Vagina (tissue), 2 donors: ENCODE measurements at places on chromosomes 12 and 14.
A peak's percentile ranks its signal among the peaks of the same experiment; 100 is the strongest.

DNA sequence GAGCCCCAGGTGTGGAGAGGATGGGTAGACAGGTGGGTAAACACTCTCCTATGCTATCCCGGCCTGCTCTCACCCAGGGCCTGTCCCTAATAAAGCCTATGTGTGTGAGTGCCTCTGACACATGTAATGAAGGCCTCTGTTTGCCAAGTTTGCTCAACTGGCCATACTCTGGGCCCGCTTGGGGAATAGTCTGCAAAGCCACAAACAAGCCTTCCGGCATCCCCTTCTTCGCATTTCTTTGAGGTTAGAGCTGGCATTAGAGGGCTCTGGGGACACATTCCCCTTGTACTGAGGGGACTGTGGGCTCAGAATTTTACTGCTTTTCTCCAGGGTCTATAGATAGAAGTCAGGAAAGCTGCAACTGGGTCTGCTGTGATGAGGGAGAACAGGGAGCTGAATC, 240.5 kb downstream of the C12orf75 start:
- no peaks in the 10 kb centered on the region for H3K27me3 ChIP-seq
- H3K4me1 ChIP-seq, result no peaks in the 10 kb centered on the region
- H3K36me3 ChIP-seq, result no peaks in the 10 kb centered on the region
- DNase-seq, result no peak
- no peak overlapping the region for H3K4me3 ChIP-seq

- H3K4me1 ChIP-seq, result no peaks in the 10 kb centered on the region
- H3K36me3 ChIP-seq, result no peaks in the 10 kb centered on the region
- DNase-seq, result no peak
- H3K27me3 ChIP-seq, result no peaks in the 10 kb centered on the region
These were observed 616.3 kb downstream of the LRFN5 start for GRCh38 chr14:42222924-42223471.

DNA sequence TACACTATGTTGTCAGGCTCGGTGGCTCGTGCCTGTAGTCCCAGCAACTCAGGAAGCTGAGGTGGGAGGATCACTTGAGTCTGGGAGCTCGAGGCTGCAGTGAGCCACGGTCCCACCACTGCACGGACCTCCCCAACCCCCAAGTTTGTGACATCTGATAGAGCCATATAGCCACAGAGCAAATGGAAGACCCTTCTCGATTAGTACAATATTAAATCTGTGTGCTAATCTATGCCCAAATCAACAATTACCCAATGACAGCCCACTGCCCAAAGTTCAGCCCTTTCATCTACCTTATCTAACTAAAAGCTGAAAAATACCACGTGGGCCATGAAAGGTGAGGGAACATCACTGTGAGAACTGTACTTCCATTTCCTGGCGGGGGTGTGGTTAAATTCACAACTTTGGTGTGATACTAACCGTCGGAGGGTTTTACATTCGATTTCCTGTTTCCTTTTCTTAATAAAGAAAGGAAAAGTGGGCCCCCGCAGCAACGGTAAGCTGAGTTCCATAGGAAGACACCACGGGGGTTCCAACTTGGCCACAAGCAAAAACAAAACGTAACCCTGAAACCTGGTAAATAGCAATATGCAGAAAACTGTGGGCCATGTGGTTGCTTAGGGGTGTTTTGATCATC, 31.2 kb upstream of the FOS start:
- no peaks in the 10 kb centered on the region for H3K27me3 ChIP-seq
- H3K4me3 ChIP-seq, result no peak overlapping the region
- peaks cover 3% of the 10 kb centered on the region for H3K4me1 ChIP-seq
- no peak for DNase-seq
- H3K36me3 ChIP-seq, result no peaks in the 10 kb centered on the region

DNA sequence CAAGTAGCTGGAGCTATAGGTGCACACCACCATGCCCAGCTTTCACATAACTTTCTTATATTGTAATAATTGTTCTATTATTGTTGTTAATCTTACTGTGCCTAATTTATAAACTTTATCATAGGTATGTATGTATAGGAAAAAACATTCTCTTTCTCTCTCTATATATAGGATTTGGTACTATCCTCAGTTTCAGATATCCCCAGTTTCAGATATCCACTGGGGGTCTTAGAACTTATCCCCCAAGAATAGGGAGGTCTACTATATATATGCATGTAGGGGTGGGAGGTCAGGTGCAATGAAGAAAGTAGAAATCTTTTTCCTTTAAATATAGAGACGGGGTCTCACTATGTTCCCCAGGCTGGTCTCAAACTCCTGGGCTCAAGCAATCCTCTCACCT, 70.9 kb upstream of the STRN3 start:
- H3K4me1 ChIP-seq, result peaks cover under 1% of the 10 kb centered on the region
- no peak overlapping the region for H3K4me3 ChIP-seq
- H3K27ac ChIP-seq, result no peak overlapping the region
- H3K36me3 ChIP-seq, result peaks cover 37% of the 10 kb centered on the region
- DNase-seq, result no peak

DNA sequence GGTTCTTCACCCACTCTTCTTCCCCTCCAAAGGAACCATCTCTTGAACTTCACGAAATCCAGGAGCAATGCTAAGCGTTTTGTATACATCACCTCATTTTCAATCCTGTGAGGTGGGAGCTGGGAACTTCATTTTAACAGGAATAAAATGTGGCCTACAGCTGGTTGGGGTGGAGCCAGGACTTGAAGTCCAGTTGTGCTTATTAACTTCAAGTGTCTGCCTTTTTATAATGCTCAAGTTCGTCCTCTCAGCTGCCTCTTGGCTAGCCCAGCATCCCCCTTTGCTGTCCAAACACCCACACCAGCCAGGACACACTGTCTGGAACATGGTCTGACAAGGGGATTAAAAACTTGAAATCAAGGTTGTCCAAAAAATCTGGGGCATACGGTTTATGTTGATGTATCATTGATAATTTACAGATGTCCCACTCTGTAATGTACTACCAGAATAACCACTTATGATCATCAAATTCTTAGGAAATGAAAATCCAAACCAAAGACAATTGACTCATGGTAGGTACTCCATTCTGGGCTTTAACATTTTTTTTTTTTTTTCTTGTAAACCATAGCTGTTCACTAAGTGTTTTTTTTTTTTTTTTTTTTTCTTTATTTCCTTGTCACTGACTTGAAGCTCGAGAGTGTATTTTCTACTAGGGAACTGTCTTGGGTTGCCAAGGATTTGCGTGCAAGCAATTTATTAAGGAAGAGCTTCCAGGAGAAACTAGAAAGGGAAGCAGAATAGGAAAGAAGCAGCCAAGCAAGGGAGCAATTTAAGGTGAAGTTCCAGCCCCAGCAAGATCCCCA, 252.3 kb downstream of the EFCAB11 start:
- no peak for DNase-seq
- no peaks in the 10 kb centered on the region for H3K36me3 ChIP-seq
- peak overlapping the region; percentile 73 for H3K27ac ChIP-seq
- peak overlapping the region; percentile 71 for H3K4me3 ChIP-seq
- peaks cover 17% of the 10 kb centered on the region for H3K4me1 ChIP-seq
- H3K27me3 ChIP-seq, result no peaks in the 10 kb centered on the region

DNA sequence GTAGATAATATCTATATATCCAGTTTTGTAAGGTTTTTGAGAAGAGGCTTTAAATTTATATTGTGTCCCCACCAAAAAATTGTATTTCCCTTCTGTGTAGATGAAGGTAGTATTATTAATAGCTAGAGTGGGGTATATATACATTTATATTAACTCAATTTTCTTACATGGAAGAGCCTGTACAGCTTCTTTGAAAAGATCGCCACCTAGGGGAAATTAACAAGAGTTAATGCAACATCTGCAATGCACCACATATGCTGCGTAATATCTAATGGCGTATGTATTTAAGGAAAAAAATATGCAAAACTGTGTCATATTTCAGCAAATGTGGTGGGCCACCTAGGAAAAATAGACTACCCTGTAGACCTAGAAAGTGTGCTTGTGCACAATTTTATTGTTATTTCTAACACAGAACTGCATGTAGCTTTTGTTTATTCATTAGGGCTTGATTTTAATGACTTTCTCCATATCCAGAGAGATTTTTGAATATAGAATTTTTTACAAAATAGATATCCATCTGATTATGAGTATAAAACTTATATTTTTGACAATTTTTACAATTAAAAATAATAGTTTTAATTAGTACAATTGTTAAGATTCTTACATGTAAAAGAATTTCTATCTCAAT, 14.0 kb downstream of the CCER1 start:
- no peak for DNase-seq
- H3K4me1 ChIP-seq, result no peaks in the 10 kb centered on the region
- no peaks in the 10 kb centered on the region for H3K27me3 ChIP-seq
- no peaks in the 10 kb centered on the region for H3K36me3 ChIP-seq

GRCh38 chr12:127179176-127179575, 1087.8 kb upstream of the TMEM132C start:
- H3K36me3 ChIP-seq, result no peaks in the 10 kb centered on the region
- H3K27ac ChIP-seq, result no peak overlapping the region
- no peaks in the 10 kb centered on the region for H3K27me3 ChIP-seq
- no peak overlapping the region for H3K4me3 ChIP-seq
- no peak for DNase-seq

GRCh38 chr14:39246618-39247017, 12.9 kb downstream of the MIA2 start:
- H3K27ac ChIP-seq, result no peak overlapping the region
- no peaks in the 10 kb centered on the region for H3K36me3 ChIP-seq
- H3K4me3 ChIP-seq, result no peak overlapping the region
- DNase-seq, result no peak

DNA sequence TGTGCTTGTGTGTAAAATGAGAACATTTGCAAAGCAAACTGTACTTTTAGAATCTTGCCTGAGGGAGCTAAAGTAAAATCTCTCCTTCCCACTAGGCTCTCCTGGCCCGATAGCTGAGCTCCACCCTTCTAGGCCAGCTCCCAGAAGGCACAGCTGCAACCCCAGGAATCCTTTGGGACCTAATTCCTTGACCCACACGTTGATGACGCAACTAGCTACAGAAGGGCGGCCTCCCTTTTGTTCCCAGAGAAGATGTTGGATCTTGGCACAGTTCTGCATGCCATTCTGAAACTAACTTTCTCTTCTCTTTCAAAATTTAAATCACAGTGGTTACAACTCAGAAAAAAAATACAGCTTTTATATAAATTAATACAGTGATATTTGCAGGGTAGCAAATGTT, 268.1 kb downstream of the EGLN3 start:
- H3K27me3 ChIP-seq, result no peaks in the 10 kb centered on the region
- H3K36me3 ChIP-seq, result no peaks in the 10 kb centered on the region
- no peak overlapping the region for H3K4me3 ChIP-seq

DNA sequence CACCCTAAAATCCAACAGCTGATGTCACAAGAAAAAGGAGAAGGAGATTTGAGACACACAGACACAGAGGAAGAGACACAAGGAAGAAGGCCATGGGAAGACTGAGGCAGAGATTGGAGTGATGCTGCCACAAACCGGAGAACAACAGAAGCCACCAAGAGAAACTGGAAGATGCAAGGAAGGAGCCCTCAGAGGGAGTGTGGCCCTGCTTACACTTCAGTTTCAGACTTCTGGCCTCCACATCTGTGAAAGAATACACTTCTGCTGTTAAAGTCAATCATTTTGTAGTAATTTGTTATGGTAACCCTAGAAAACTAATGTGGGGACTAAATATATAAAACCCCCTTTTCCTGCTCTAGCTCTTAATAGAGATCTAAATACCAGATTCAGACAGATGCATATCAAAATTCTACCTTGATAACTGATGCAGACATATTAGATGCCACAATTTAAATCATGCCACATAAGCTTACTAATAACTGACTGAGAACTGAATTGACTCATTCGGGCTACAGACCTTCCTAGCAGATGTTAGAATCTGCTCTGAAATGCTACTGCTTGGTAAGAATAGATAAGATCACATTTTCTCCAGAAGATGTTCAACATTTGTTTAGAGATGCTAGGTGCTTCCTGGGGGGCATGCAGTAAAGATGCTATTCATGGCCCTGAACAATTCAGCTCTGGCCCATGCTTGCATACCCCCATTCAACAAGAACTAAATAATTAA, 113.1 kb upstream of the CCND2 start:
- no peaks in the 10 kb centered on the region for H3K36me3 ChIP-seq
- peaks cover 14% of the 10 kb centered on the region for H3K4me1 ChIP-seq
- H3K27ac ChIP-seq, result no peak overlapping the region
- no peak overlapping the region for H3K4me3 ChIP-seq

- H3K36me3 ChIP-seq, result no peaks in the 10 kb centered on the region
- H3K4me3 ChIP-seq, result no peak overlapping the region
- H3K27me3 ChIP-seq, result no peaks in the 10 kb centered on the region
- H3K4me1 ChIP-seq, result peaks cover 44% of the 10 kb centered on the region
- DNase-seq, result peak; percentile 96
These were observed 141.9 kb downstream of the CRADD start for GRCh38 chr12:93819050-93819491.

GRCh38 chr14:78319406-78319805, 149.2 kb downstream of the NRXN3 start:
- no peaks in the 10 kb centered on the region for H3K27me3 ChIP-seq
- no peaks in the 10 kb centered on the region for H3K4me1 ChIP-seq
- no peak for DNase-seq
- no peak overlapping the region for H3K4me3 ChIP-seq
- H3K27ac ChIP-seq, result no peak overlapping the region
- no peaks in the 10 kb centered on the region for H3K36me3 ChIP-seq

DNA sequence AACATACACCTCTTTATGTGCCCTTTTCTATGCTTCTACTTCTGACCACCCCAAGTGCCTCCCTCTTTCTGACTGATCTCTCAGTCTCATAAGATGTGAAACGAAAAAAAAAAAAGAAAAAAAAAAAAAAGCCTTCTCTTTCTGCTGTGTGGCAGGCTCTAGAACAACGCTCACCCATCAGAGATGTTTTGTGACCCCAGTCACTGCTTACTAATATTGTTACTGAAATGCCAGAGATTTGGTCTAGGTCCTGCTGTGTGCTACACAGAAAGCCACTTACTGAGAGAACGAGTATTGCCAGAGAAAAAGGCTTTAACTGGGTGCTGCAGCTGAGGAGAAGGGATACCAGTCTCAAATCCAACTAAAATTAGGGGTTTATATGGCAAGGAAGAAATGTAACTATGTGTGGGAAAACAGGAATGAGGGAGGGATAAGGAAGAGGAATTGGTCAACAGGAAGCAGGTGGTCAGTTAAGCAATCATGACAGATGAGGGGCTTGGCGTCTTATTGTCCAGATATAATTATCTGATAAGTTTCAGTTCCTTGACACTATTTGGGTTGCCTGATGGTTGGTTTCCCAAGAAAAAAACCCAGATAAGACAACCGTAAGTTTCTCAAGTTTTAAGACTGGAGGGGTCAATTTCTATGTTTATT, 149.0 kb downstream of the NAV3 start:
- H3K4me1 ChIP-seq, result no peaks in the 10 kb centered on the region
- H3K4me3 ChIP-seq, result no peak overlapping the region
- H3K27ac ChIP-seq, result no peak overlapping the region
- no peaks in the 10 kb centered on the region for H3K27me3 ChIP-seq
- H3K36me3 ChIP-seq, result no peaks in the 10 kb centered on the region
- no peak for DNase-seq
